ENCODE measurements at places on chromosomes 6 and 20. TPM values are rescaled to one million over a fixed set of nuclear protein-coding genes. Genes with fewer than 3 reads are reported as not detected.

GRCh38 chr6:157035546-157035945, 258.4 kb downstream of the ARID1B start:
- H3K27ac ChIP-seq, result no peak overlapping the region
- H3K4me3 ChIP-seq, result no peak overlapping the region
- no peak for DNase-seq
- peaks cover 5% of the 10 kb centered on the region for H3K4me1 ChIP-seq
- H3K27me3 ChIP-seq, result no peaks in the 10 kb centered on the region
- H3K36me3 ChIP-seq, result no peaks in the 10 kb centered on the region

- H3K4me1 ChIP-seq, result peaks cover 5% of the 10 kb centered on the region
- H3K27ac ChIP-seq, result no peak overlapping the region
- DNase-seq, result peak; percentile 71
- no peaks in the 10 kb centered on the region for H3K36me3 ChIP-seq
Measured at GRCh38 chr20:49572857-49573256, 4.9 kb upstream of the PTGIS start.

DNA sequence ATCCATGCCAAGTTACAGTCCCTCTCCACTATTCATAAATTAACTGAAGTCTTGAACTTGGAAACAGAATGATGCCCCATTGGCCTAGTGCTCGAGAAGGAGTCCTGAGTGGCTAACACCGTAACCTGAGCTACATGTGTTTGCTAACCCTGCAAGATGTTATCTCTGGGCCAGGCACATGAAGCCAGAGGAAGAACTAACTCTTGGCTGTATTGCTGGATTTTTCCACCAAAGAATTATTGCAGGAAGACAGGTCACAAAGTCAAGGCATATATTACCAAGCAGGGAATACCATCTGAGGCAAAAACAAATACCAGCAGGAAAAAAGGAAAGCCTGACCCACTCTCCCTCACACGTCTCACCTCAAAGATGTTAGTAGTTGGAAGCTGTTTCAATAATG, 148.9 kb upstream of the PHACTR1 start:
- H3K4me3 ChIP-seq, result no peak overlapping the region
- H3K4me1 ChIP-seq, result no peaks in the 10 kb centered on the region
- H3K27ac ChIP-seq, result no peak overlapping the region

- DNase-seq, result no peak
- H3K27me3 ChIP-seq, result no peaks in the 10 kb centered on the region
- no peak overlapping the region for H3K27ac ChIP-seq
- no peak overlapping the region for H3K4me3 ChIP-seq
- no peaks in the 10 kb centered on the region for H3K36me3 ChIP-seq
Measured at GRCh38 chr20:48457193-48458002, 370.4 kb downstream of the PREX1 start.

DNA sequence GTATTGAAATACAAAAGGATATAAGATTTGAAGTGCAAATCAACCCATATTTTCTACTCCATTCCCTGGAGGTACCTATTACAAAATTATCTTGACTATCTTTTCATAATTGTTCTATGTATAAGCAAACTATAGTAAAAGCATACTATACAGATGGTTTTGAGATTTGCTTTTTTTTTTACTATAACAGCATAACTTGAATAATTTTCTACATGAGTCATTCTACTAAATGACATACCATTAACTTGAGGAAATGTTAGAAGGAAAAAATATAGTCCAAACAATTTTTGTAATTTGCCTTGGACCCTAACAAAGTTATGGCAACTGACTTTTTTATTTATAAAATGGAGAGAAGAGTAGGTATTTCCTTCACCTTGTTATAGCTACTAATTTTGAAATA, 472.7 kb downstream of the PKHD1 start:
- no peaks in the 10 kb centered on the region for H3K36me3 ChIP-seq
- no peaks in the 10 kb centered on the region for H3K27me3 ChIP-seq
- H3K4me1 ChIP-seq, result no peaks in the 10 kb centered on the region
- no peak overlapping the region for H3K27ac ChIP-seq
- DNase-seq, result no peak

- H3K36me3 ChIP-seq, result peaks cover 85% of the 10 kb centered on the region
- H3K27me3 ChIP-seq, result no peaks in the 10 kb centered on the region
- no peak for DNase-seq
- no peak overlapping the region for H3K27ac ChIP-seq
Measured at GRCh38 chr6:32973144-32974015, 5.0 kb downstream of the BRD2 start.

KIF13A gene
- 38.2 TPM for total RNA-seq

CPXM1 gene
- total RNA-seq, result 69.0 TPM

ALDH8A1 gene
- not detected for total RNA-seq

HUS1B gene
- 0.96 TPM for total RNA-seq

All from H9 (cell line).